ENCODE measurements at places on chromosomes 1 and 21.
A peak's percentile ranks its signal among the peaks of the same experiment; 100 is the strongest.

GRCh38 chr1:44031252-44032169, at the start of gene SLC6A9:
Gene SLC6A9 (minus strand): TSS chr1:44031462. CDS start chr1:44024277, 7,185 bp downstream.
- no peak for DNase-seq

- no peak for DNase-seq
These were observed 29.8 kb downstream of the TRPM2 start for GRCh38 chr21:44383216-44383615.

- DNase-seq: no peak
These were observed 998.6 kb upstream of the B3GALT2 start for GRCh38 chr1:194184974-194185373.

GRCh38 chr1:232923739-232924386, 26.5 kb upstream of the NTPCR start:
- DNase-seq: peak; percentile 63

DNA sequence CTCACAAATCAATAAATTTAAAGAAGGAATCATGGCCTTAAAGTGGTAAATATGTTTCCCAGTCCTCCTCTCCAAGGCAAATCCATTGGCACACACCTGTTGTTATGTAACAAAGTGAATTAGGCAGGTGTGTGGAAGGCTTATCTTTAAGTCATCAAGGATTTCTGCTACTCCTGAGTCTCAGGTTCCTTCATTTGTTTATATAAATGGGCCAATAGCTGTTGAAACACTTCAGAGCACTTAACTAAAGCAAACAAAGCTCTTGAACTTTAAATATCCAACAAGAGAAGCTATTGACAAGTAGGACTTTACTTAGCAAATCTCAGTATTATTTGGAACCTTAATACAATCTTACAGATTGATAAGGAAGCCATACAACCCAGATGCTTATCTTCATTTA, 99.3 kb upstream of the ESRRG start:
- no peak for DNase-seq

DNA sequence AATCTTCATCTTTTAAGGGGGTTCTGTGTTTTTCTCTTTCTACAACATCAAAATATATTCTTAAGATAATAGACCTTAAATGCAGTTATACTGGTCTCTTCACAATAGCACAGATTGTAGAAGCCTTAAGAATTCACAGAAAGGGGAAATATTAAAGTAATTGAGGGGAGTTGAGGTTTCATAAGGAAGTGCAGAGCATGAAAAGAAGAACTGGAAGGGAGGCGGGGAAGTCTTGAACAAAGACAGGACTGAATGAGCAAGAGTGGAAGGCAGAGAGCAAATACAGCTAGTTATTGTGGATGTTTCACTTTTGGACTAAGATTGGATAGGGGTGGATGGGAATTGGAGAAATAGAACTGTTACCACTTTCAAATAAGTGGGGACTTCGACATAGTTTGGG, 67.7 kb downstream of the PTGER3 start:
- DNase-seq: no peak

- no peak for DNase-seq
These were observed 1.4 kb upstream of the USP1 start for GRCh38 chr1:62435231-62436038.

GRCh38 chr1:100510451-100510850, 27.5 kb upstream of the GPR88 start:
- no peak for DNase-seq

GRCh38 chr1:18673976-18674375, 43.3 kb downstream of the PAX7 start:
- no peak for DNase-seq

GRCh38 chr21:33041981-33042380, 16.2 kb downstream of the OLIG2 start:
- no peak for DNase-seq

DNA sequence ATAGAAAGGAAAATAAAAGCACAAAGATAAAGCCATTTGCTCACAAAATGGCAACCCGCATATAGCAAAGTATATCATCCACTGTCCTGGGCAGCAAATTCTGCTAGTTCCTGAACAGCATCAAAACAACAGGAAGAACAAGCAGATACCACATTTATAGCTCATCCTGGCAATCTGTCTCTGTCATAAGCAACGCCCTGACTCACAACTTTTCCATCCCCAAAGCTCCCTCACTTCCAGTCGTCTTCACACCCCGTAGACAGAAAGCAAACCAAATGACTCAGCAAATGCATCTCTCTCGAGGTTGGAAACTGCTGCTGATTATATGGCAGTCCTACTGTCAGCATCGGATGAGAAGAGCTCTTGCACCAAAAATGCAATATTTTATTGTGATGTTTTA, 65.8 kb downstream of the AK5 start:
- DNase-seq: no peak

- no peak for DNase-seq
These were observed 416.0 kb downstream of the PCP4 start for GRCh38 chr21:40282912-40283886.

DNA sequence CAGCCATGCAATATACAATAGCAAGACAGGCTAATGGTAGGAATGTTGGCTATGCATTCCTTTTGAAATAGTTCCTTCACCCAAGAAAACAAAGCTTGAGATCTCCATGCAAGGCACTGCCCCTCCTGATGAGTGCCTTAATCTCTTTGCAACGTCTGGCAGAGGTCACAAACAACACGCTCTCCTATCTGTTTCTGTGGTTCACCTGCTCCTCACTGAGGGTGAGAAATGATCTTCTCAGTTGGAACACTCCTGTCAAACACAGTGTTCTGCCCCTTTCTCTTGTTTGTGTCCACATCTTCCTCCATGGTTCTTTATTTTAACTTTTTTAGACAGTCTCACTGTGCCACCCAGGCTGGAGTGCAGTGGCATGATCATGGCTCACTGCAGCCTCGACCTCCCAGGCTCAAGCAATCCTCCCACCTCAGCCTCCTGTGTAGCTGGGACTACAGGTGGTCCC, 21.2 kb upstream of the XPR1 start:
- no peak for DNase-seq

DNA sequence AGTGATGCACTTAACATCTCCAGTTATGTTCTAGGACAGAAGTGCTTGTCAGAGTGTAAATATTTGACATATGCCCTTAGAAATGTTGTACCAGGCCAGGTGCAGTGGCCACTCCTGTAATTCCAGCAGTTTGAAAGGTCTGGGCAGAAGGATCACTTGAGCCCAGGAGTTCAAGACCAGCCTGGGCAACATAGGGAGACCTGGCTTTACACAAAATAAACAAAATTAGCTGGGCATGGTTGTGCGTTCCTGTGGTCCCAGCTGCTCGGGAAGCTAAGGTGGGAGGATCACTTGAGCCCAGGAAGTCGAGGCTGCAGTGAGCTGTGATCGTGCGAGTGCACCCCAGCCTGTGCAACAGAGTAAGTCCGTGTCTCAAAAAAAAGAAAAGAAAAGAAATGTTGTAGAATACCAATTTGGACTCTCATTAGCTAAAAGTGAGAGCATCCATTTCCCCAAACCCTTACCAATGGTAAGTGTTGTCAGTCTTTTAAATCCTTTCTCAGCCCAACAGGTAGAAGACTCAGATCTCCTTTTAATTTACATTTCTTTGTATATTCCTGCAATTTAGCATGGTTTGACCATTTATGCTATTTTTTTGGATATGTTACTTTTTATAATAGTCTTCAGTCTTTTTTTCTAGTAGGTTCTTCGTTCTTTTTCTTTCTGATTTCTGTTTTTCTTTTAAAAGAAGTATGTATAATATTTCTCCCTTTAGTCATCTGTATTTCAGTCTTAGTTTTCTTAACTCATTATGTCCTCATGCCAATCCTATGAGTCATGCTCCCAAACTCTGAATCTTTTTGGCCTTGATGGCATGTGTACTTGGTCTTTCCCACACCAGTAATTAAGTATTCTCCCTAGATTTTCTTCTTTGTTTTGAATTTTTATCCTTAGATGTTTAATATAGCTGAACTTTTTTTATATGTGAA, 74.4 kb downstream of the CAMTA1 start:
- no peak for DNase-seq

GRCh38 chr1:112388436-112388835, 7.6 kb upstream of the CTTNBP2NL start:
- no peak for DNase-seq

GRCh38 chr1:209594440-209594839, 10.9 kb downstream of the CAMK1G start:
- DNase-seq: no peak

DNA sequence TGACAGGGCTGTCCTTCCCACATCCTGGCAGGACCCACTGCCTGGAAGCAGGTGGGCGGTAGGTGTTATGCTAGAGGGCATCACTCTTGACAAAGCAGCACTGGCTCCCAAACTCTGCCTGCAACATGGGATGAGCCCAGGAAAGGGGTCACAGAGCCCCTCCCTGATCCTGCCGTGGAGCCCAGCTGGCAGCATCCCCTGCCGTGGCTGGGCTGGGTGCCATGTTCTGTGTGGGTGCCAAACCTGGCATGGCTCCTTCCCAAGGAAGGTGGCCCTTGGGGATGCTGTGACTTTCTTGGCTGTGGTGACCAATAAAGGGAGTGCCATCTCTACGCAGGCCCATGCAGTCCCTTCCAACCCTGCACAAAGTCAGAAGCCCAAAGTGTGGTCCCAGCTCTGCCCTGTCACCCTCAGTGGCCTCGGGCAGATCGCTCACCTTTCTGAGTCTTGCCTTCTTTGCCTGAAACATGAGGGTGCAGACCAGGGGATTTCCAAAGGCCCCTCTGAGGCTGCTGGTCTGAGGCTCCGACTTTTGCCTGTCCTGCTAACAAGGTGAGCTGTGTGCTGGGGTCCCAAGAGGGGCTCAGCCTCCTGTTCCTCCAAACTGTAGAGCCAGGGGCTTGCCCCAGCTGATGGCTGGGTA, 6.0 kb downstream of the CDK18 start:
- no peak for DNase-seq

GRCh38 chr1:82321794-82322193, 521.1 kb downstream of the ADGRL2 start:
- no peak for DNase-seq

GRCh38 chr21:30718239-30718909, at the start of gene KRTAP21-3:
Gene KRTAP21-3 (minus strand): TSS chr21:30718777. CDS start chr21:30718759, 18 bp downstream.
- peak; percentile 1 for DNase-seq

DNA sequence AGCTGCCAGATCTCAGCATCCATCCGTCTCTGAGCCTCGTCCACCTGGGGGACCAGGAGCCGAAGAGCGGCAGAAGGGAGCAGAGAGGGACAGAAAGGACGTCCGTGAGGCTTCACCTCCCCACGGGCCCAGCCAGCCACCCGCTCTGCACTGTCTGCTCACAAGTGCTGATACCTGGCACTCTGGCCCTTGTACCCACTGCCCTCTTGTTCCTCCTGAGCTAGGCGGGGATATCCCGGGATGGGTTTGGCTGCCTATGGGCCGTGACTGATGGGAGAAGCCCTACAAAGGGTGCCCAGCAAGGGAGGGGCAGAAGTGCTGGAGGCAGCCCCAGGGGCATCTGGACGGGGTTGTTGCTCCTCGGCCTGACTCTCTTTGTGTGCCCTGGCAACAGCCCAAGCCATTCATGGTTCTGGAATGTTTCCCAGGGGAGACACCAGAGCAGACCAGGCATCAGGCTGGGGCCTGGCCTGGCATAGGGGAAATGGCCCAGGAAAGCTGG, 57.6 kb downstream of the LDLRAD2 start:
- DNase-seq: no peak

- DNase-seq: no peak
These were observed 5.8 kb downstream of the KISS1 start for GRCh38 chr1:204190212-204191211.

GRCh38 chr1:84611796-84612195, 37.6 kb upstream of the CTBS start:
- DNase-seq: no peak

DNA sequence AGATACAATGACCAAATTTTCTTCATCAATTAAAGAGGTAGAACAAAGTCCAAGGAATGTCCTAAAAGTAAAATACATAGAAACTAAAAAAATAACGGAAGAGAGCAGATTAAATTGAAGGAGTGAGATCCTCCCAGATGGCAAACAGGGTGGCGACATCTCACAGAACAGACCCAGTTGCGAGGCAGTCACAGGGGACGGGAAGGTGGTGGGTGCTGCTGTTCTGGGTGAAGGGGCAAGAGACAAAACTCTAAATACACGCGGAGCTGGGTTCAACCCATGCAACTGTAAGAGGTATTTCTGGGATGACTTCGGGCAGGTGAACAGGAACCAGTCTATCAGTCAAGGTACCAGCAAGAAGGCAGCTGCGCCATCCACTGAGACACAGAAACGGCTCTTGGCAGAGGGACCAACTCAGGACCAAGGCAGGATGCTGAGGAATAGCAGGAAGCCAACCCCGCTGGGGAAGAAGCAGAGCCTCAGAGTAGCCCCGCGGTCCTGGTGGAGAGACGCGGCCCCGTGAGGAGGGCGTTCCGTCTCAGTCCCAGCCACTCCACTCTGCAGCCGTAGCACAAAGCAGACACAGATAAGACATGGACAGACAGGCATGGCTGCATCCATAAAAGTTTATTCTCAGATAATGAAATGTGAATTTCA, 32.2 kb downstream of the WDR4 start:
- DNase-seq: no peak

- no peak for DNase-seq
These were observed 77.9 kb downstream of the FHAD1 start for GRCh38 chr1:15324869-15325335.

Data from CD4-positive, alpha-beta T cell treated with Interleukin-12 subunit alpha and Interleukin-12 subunit beta, for 1 hour (primary cell).